CD4-positive, alpha-beta T cell treated with Interleukin-2 at 100 ng/mL for 4 hours (primary cell): ENCODE measurements at places on chromosomes 13 and 19.

GRCh38 chr19:34232566-34233481, 21.5 kb upstream of the GARRE1 start:
- DNase-seq: peak; percentile 30

GRCh38 chr13:27638521-27638920, 16.8 kb downstream of the POLR1D start:
- DNase-seq: no peak

DNA sequence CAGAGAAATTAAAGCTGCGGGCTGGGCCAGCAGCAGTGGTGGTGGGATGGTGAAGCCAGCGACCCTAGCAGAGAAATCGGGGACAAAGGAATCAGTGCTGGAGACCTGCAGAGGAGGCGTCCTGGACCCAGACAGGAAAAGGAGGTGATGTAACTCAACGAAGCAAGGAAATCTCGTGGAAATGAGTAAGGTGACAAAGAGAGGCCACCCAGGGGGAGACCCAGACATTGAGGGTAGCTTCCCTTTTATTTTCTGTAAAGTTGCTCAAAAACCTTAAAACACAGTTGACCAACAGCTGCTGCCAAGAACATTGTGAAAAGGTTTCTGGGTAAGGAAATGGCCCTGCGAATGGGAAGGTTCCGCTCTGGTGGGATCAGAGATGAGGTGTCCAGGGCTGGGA, 13.3 kb upstream of the RETN start:
- no peak for DNase-seq

DNA sequence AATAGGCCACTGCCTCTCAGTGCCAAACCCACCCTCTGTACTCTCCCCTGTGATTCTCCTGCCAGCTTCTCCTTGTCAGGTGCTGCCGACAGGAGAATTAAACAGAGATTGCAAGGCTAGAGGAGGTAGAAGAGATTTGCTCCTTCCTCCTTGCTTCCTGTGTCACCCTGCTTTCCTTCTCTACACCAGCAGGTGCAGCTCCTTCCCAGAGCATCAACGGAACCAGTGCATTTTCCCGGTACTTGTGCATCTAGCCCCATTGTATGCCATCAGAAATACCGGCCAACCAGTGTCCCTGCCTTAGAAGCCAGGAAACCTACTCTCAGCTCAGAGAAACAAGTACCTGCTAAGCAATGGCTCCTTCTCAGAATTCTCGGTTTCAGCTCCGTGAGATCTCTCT, 253.2 kb downstream of the SUCLA2 start:
- no peak for DNase-seq

GRCh38 chr19:39335168-39335548, 685 bp downstream of the GMFG start:
- DNase-seq: peak; percentile 13

DNA sequence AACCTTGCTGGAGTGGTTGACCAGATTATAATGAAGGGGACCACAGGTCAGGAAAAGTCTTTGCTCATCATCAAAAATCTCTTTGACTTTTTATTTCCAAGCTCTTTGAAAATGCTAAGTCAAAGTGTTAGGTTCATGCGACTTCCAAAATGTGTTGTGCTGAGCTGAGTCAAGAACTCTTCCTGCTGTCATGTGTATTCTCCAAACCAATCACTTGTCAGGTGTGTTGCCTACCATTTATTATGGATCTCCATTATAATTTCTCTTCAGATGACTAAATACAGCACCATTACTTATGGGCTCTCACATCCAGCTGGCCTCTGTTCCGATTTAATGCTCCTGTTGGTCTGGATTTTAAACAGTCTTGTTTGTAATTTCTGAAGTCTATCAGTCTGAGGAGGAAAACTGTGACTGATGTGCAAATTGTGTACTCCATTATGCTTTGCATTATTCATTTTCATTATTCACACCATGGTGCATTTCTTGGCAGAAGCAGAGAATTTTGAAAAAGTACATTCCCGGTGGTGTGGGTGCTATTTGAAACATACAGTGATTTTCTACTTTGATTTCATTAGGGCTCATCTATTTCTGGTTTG, 562.5 kb downstream of the LMO7 start:
- DNase-seq: no peak

GRCh38 chr19:5956728-5957127, 21.2 kb downstream of the RANBP3 start:
- no peak for DNase-seq

GRCh38 chr13:27289011-27289665, 18.5 kb downstream of the RASL11A start:
- no peak for DNase-seq

DNA sequence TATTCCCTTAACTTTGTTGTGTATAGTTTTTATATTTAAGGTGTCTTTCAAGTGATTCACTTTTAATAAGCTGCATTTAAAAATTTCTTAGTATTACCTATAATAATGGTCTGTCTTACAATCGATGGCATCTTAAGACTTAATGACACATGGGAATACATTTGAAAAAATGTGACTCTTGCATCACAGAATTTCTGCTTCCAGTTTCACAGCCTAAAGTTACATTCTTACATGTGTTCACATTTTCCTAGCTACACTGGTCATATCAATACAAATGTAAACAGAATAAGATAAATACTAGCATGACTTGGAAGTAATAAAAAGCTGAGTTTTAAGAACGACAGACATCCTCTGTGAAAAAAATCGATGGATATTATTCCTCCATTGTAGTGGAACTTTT, 1597.1 kb upstream of the MIR17HG start:
- no peak for DNase-seq
